ENCODE measurements at places on chromosomes 7 and 10.

DNA sequence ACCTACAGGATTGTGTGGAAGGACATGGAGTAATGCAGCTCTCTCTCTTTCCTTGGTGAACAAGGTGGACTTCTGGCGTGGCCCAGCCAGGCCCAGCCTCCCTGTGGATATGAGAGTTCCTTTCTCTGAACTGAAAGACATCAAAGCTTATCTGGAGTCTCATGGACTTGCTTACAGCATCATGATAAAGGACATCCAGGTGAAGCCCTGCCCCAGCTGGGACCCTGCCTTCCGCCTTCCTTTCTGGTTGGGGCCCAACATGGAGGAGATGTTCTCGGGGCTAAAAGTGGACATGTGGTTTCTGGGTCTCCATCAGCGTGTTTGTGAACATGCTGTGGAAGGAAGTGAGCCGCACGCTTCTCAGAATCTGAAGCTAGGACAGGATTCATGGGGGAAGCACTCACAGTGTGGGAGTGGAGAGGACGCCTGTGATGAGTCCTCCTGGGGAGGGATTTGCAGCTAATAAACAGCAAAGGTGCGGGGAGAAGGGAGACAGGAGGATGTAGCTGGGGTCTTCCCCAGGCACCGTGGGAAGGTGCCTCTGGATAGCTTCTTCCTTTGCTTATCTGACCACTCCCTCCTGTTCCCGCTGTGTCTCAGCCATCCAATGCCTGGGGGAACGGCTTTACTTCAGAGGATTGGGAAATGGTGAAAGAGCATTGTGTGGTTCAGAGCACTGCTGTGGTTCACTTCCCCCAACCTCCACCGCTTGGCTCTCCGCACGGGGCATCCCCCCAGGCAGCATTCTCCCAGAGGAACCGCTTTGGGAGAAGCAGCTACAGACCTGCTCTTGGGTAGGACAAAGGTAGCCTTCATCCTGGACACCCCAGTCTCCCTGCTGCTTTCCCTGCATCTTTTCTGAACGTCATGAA lies 5.5 kb downstream of the CPA5 start:
- H3K27me3 ChIP-seq, result peaks cover 7% of the 10 kb centered on the region
- no peak overlapping the region for H3K27ac ChIP-seq
- no peak for DNase-seq

DNA sequence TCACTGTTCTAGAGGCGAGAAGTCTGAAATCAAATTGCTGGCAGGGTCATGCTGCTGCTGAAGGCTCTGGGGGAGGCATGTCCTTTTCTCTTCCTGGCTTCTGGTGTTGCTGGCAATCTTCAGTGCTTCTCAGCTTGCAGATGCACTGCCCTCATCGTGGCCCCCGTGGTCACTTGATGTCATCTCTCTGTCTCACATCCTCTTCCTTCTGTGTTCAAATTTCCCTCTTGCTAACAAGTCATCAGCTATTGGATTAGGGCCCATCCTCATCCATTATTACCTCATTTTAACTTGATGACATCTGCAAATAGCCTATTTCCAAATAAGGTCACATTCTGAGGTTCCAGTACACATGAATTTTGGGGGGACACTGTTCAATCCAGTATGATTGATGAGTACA lies 36.6 kb upstream of the SRGN start:
- H3K27me3 ChIP-seq, result peaks cover 6% of the 10 kb centered on the region
- H3K36me3 ChIP-seq, result no peaks in the 10 kb centered on the region
- H3K4me3 ChIP-seq, result no peak overlapping the region
- peak overlapping the region; percentile 60 for H3K27ac ChIP-seq
- H3K4me1 ChIP-seq, result peaks cover 31% of the 10 kb centered on the region

- peaks cover 4% of the 10 kb centered on the region for H3K27me3 ChIP-seq
- no peak overlapping the region for H3K4me3 ChIP-seq
- no peaks in the 10 kb centered on the region for H3K36me3 ChIP-seq
- H3K27ac ChIP-seq, result no peak overlapping the region
These were observed 94.5 kb downstream of the KIF20B start for GRCh38 chr10:89795840-89796239.

DNA sequence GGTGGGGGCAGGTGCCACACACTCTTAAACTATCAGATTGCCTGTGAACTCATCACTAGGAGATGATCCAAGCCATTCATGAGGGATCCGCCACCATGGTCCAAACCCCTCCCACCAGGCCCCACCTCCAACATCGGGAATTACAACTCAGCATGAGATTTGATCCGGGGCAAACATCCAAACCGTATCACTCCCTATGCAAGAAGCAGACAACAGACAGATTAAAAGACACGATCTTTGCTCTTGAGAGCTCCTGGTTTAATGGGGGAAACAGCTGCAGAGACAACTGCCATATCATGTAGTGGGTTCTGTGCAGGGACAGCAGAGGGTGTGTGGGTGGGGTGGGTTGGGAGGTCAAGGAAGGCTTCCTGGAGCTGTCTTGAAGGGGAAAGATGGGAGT lies 123.6 kb downstream of the EMX2 start:
- no peaks in the 10 kb centered on the region for H3K36me3 ChIP-seq
- DNase-seq, result no peak
- no peak overlapping the region for H3K4me3 ChIP-seq
- H3K4me1 ChIP-seq, result no peaks in the 10 kb centered on the region

- H3K36me3 ChIP-seq, result peaks cover 36% of the 10 kb centered on the region
- no peaks in the 10 kb centered on the region for H3K27me3 ChIP-seq
- H3K4me3 ChIP-seq, result peak overlapping the region; percentile 90
- peak overlapping the region; percentile 99 for H3K27ac ChIP-seq
- H3K4me1 ChIP-seq, result peaks cover 49% of the 10 kb centered on the region
- peak; percentile 87 for DNase-seq
These were observed 227.2 kb upstream of the KLF14 start for GRCh38 chr7:130961128-130961601.

- H3K27ac ChIP-seq, result no peak overlapping the region
- peaks cover 3% of the 10 kb centered on the region for H3K36me3 ChIP-seq
- peaks cover 8% of the 10 kb centered on the region for H3K4me1 ChIP-seq
- H3K27me3 ChIP-seq, result peaks cover 68% of the 10 kb centered on the region
- DNase-seq, result no peak
- H3K4me3 ChIP-seq, result no peak overlapping the region
These were observed 1.2 kb downstream of the GFRA1 start for GRCh38 chr10:116271593-116272439.

- no peak for DNase-seq
- H3K4me3 ChIP-seq, result no peak overlapping the region
- peaks cover 16% of the 10 kb centered on the region for H3K4me1 ChIP-seq
- no peaks in the 10 kb centered on the region for H3K36me3 ChIP-seq
- H3K27ac ChIP-seq, result no peak overlapping the region
These were observed 34.9 kb downstream of the CALML3 start for GRCh38 chr10:5559642-5560141.

DNA sequence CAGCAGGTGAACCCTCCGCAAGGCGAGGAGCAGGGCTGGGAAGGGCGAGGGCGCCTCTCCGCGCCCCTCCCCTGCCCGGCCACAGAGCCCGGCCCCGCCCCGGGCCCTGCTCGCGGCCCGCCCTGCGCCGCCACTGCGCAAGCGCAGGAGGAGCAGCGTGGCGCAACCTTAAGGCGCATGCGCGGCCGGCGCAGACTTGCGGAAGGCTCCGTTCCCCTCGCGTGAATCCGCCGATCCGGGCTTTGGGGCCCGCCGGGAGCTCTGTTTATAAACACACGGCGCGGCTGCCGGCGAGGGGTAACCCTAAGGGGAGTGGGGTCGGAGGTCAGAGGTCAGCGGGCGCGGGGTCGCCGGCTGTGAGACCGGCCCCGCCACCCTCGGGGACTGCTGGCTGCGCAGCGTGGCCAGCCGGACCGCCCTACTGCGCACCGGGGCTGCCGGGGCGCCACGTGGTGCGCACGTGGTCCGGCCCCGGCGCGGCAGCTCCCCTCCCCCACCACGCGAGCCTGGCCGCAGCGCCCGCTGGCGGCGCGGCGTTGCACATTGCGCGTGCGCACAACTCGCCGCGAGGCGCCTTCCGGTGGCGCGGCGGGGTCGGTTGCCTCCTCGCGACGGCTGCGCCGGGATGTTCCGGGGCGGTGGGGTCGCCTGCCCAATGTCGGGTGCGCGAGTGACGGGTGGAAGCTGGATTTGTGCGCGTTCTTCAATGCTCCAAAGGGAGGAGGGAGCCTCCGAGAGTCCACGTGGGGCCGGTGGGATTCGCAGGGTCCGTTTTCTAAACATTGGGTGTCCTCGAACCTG lies 40.2 kb upstream of the FOXK1 start:
- H3K36me3 ChIP-seq, result no peaks in the 10 kb centered on the region
- no peaks in the 10 kb centered on the region for H3K27me3 ChIP-seq
- peaks cover 25% of the 10 kb centered on the region for H3K4me1 ChIP-seq
- peak overlapping the region; percentile 92 for H3K27ac ChIP-seq
- DNase-seq, result peak; percentile 96

DNA sequence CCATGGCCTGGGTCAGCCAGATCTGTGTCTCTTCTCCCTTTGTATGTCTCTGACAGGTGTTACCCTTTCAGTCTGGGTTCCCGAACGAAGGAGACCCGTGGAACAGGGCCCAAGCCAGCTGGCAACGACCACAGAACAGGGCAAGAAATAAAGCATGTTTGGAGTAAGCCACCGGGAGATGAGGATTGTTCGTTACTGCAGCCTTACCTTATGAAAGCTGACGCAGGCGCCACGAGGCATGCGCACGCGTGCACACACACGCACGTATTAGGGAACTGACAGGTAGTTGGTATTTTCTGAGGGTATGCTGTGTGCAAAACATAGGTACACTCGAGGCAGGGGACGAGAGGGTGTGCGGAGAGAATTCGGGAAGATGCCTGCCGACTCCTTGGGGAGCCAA lies 46.4 kb upstream of the ENO4 start:
- H3K4me1 ChIP-seq, result no peaks in the 10 kb centered on the region
- no peak overlapping the region for H3K4me3 ChIP-seq
- no peak for DNase-seq
- H3K27me3 ChIP-seq, result peaks cover 4% of the 10 kb centered on the region

GRCh38 chr10:112363696-112364688 lies 9.9 kb upstream of the ACSL5 start:
- no peaks in the 10 kb centered on the region for H3K4me1 ChIP-seq
- H3K27me3 ChIP-seq, result peaks cover 15% of the 10 kb centered on the region
- H3K4me3 ChIP-seq, result no peak overlapping the region
- H3K36me3 ChIP-seq, result no peaks in the 10 kb centered on the region
- no peak for DNase-seq

- DNase-seq, result no peak
- peaks cover 6% of the 10 kb centered on the region for H3K36me3 ChIP-seq
- H3K4me3 ChIP-seq, result no peak overlapping the region
- no peak overlapping the region for H3K27ac ChIP-seq
These were observed 12.0 kb downstream of the CACUL1 start for GRCh38 chr10:118742782-118743181.

GRCh38 chr7:24138343-24138742 lies 145.6 kb upstream of the NPY start:
- H3K4me1 ChIP-seq, result peaks cover 9% of the 10 kb centered on the region
- no peak overlapping the region for H3K4me3 ChIP-seq
- no peak for DNase-seq

DNA sequence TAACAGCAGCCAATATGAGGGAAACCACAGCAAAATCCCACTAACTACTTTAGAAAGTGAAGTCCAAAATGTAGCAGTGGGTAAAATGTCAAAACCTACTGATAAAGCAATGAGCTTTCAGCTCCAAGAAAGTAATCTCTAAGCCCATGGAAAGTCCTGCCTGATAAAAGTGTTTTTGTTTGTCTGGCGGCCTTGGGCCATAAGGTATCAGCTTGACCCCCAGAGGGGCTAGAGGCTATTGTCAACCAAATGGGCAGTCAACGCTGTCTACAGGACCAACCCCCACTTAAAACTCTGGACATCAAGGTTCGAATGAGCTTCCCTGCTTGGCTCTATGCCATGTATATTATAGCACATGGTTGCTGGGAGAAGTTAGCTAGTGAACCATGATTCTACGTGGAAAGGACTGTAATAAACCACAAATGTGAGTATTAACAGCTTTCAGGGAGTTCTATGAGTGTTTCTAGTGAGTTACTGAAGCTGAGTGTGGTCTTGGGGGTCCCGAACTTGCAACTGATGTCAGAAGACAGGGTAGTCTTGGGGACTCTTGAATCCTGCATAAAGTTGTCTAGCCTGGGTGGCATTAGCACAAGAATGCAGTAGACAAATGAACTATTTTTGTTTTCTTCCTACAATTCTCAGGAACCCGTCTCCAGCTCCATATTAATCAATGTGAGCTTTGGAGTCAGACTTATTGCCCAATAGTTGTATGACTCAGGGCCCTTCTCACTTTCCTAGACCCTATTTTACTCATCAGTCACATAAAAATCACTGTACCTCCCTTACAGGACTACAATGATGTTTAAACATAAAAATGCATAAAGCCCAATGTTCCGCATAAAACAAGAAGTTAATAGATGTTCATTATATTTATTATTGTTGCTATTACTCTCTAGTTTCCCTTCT lies 164.9 kb downstream of the DGKI start:
- no peak overlapping the region for H3K4me3 ChIP-seq
- H3K27ac ChIP-seq, result no peak overlapping the region
- no peaks in the 10 kb centered on the region for H3K36me3 ChIP-seq
- no peaks in the 10 kb centered on the region for H3K27me3 ChIP-seq
- H3K4me1 ChIP-seq, result no peaks in the 10 kb centered on the region

- peaks cover 56% of the 10 kb centered on the region for H3K27me3 ChIP-seq
- H3K4me3 ChIP-seq, result peak within 1 kb of the TSS; percentile 51
- H3K27ac ChIP-seq, result peak within 1 kb of the TSS; percentile 25
- peaks cover 3% of the 10 kb centered on the region for H3K4me1 ChIP-seq
These were observed at the start of gene DIP2C for GRCh38 chr10:689452-690371. TSS of gene DIP2C (minus strand) at chr10:689668. CDS start at chr10:689578, 90 bp downstream.

- peaks cover 20% of the 10 kb centered on the region for H3K27me3 ChIP-seq
- no peak overlapping the region for H3K4me3 ChIP-seq
- DNase-seq, result no peak
- no peaks in the 10 kb centered on the region for H3K36me3 ChIP-seq
These were observed 170.8 kb upstream of the CDCA7L start for GRCh38 chr7:22116451-22117030.

DNA sequence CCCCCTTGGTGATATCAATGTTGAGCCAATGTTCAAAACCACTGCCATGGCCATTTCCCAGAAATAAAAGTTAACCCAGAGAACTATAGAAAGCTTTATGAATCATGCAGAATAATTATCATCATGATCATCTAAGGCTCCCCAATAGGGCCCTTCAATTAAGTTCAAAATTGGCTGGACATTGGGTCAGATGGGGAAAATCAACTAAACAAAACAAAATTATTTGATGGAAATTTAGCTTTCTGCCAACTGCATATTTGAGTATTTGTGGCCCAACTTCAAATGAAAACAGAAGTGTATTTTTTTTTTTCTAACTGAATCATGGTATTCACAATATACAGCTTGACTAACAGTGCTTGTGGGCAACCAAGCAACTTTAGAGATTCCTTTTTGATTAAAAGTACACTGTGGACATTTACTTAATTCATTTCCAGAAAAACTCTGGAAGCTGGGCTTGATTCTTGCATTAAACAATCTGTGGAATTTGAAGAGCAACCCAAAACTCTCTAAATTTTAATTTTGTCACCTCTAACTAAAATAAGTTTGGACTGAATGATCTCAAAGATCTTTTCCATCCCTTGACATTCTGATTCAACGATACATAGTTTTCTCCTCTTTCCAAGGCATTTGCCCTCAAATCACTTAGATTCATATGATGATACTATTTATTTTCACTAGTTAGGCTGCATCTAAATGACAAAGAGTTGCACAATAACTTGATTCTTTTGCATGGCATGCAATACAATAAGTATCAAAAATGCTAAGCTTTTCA lies 203.2 kb downstream of the AHR start:
- no peaks in the 10 kb centered on the region for H3K36me3 ChIP-seq
- no peak overlapping the region for H3K27ac ChIP-seq
- DNase-seq, result no peak

All from activated naive CD4-positive, alpha-beta T cell treated with anti-CD3 and anti-CD28 coated beads, Interleukin-2, amount 10 ng/mL, durations not matched to agents 7 days and 5 days (primary cell).